ENCODE measurements at places on chromosomes 7 and 10. TPM values are rescaled to one million over a fixed set of nuclear protein-coding genes. Genes with fewer than 3 reads are reported as not detected.

GRCh38 chr7:23471106-23471859 lies 992 bp upstream of the IGF2BP3 start:
- DNase-seq = peak; percentile 91

The UPF2 gene
- 13.9 TPM for total RNA-seq

The NEUROD6 gene
- not detected for total RNA-seq

- no peak for DNase-seq
These were observed 174.6 kb downstream of the CCDC3 start for GRCh38 chr10:12826800-12827372.

DNA sequence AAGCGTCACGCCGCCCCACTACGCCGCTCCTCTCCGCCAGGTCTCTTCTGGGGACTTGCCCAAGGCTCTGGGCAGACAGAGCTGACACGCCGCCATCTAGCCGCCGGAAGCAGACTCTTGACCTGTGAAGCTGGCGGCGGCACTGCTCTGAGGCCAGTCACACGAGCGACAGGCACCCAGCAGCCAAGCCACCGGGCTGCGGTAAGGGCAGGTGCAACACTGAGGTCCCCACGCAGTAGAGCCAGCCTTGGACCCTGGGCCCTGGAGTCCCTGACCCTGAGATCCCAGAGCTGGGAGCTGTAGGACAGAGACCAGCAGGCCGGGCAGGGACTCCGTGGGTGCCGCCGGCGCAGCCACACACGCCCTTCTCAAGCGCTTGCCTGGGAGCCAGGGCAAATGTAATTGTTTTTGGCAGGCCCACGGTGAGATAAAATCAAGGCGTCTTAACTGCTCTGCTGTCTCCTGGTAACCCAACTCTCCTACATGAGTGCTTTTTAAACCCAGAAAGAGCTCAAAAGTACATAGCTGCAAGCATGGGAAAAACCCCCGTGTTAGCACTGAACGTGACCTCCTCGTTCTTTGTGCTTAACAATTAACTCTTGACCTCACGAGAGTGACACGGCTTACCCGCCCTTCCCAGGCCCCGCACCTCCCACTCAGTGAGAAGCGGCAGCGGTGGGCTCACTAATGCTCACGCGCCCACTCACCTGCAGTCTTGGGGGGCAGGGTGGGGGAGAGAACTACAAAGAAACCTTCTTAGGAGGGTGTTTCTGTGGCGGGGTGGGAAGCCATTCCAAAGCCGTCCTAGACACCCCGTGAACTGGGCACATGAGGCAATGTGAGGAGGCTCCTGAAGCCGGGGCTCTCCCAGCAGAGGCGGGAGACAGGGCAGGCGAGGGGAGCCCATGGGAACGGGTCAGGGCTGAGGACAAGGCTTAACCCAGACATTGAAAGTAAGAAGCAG lies 8.5 kb downstream of the GPER1 start:
- DNase-seq = no peak

- DNase-seq = no peak
These were observed 1011.2 kb downstream of the KCNMA1 start for GRCh38 chr10:76626386-76626785.

Data from HT1080 (cell line).